Pancreas (tissue), 10 donors: ENCODE measurements at places on chromosomes 4 and X.
A peak's percentile ranks its signal among the peaks of the same experiment; 100 is the strongest.

- DNase-seq: no peak
Observed at GRCh38 chrX:124289443-124289842, 43.0 kb upstream of the TEX13D start.

DNA sequence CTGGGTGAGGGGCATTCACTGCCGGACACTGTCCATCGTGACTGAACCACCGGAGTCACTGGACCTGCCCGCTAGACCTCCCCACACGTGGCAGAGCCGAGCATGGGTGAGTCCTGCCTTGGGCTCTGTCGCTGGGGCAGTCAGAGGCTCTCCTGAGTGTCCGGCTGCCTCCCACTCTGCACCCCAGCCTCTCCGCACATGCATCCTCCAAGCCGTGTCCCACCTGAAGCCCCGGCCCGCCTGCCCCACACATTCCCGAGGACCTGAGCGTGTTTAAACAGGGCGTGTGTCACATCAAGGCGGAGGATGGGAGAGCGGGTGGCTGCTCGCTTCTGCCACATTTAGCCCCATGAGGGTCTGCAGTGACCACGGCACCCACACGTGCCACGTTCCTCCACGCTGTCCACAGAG, 4.7 kb downstream of the CPLX1 start:
- DNase-seq: peak; percentile 19

DNA sequence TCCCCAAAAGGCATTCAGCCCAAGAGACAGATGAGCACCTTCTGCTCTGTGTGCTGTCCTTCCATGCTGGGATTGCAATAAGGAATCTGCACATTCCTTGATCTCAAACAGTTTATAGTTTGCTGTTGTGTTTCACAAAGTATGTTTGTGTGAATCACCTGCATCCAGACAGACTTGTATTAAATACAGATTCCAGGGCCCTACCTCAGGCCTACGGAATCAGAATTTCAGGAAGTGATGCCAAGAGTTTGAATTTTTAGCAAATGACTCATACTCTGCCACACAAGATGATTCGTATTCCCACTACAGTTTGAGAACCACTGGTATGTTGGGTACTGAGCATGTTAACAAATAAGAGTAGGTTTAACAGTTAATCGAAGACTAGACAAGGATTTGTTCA, 7.0 kb downstream of the VAMP7 start:
- DNase-seq: no peak

DNA sequence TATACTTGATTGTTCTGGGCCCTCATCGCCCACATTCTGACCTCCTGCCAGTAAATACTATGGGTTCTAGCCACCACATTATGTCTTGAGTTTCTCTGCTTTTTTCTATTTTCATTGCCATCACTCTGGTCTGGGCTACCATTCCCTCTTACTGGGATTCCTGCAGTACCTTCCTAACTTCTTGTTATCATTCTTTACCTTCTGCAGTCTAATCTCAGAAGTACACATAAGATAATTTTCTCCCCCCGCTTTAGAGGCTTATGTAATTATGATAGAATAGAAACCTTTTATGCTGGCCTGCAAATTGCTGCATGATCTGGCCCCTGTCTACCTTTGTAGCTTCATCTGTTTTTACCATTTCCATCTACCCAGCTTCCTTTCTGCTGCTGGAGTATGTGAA, 19.2 kb downstream of the STIM2 start:
- no peak for DNase-seq

GRCh38 chr4:122576261-122577188, 44.3 kb downstream of the IL21 start:
- DNase-seq: no peak

DNA sequence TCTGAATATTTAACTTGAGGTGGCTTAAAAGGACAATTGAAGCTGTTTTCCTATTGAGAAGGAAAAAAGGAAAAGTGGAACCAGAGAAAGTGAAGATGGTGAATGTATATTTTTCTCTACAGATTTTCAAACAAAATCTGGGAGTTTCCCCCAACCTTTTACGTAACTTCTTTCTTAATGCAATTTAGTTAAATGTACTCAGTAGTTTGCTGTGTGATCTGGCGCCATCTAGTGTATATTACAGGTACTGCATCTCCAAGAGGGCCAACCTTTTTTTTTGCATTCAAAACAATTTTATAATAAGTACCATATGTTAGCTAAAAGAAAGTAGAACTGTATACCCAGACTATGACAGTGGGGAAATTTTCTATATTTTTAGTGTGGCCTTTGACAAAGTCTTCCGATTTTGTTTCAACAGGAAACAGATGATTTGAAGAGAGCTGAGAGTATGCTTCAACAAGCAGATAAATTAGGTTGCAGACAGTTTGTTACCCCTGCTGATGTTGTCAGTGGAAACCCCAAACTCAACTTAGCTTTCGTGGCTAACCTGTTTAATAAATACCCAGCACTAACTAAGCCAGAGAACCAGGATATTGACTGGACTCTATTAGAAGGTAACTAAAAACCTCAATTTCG, 82.0 kb downstream of the PLS3 start:
- no peak for DNase-seq

DNA sequence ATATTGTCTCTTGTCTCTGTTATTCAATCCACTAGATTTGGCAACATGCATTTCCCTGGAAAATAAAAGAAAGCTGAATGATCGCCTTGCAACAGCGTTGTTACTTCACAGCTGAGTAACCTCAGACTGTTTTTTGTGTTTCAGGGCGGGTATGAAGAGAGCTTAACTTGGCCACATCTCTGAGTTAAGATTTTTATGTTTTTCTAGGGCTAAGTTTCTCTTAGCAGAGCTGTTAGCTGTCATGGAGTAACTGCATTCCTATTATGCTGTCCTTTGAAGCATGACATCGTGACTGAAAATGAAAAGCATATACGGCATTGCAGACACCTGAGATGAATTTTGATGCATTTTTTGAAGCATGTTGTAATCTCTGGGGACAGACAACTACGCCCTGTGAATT, 1798.9 kb downstream of the PCDH7 start:
- DNase-seq: no peak

DNA sequence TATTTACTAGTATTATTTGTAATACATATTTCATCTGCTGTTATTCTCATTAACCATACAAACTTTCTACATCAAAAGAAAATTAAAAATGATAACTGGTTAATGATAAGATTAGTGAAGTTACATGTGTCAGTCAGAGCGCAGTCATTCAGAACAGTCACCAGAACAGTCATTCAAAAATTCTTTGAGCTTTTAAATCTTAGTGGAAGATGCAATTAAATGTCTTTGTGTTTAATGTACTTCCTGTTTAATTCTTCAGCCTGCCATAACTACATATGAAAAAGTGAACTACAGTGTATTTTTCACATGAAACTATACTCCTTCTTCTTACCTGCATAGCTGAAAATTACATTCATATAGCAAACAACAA, 179.7 kb upstream of the NDST4 start:
- DNase-seq: no peak
